ENCODE measurements at places on chromosomes 2 and 18.
A peak's percentile ranks its signal among the peaks of the same experiment; 100 is the strongest.

DNA sequence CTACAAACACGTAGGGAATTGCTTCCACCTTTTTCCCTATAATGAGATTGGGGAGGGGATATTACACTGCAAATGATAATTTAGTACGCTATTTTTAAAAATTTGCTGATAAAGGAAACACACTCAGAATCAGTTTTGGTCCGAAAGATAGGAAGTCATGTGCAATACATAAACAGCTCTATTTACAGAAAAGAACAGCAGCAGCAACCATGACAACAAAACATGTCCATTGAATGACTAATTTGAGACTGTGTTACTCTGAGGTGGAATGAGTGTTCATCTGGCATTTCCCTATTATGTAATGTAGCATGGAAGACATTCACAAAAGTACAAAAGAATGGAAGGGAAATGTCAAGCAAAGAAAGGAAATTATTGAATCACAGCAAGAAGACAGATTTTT is 337.2 kb downstream of the NBAS start:
- no peak for DNase-seq
- H3K27me3 ChIP-seq: no peaks in the 10 kb centered on the region
- H3K27ac ChIP-seq: no peak overlapping the region

DNA sequence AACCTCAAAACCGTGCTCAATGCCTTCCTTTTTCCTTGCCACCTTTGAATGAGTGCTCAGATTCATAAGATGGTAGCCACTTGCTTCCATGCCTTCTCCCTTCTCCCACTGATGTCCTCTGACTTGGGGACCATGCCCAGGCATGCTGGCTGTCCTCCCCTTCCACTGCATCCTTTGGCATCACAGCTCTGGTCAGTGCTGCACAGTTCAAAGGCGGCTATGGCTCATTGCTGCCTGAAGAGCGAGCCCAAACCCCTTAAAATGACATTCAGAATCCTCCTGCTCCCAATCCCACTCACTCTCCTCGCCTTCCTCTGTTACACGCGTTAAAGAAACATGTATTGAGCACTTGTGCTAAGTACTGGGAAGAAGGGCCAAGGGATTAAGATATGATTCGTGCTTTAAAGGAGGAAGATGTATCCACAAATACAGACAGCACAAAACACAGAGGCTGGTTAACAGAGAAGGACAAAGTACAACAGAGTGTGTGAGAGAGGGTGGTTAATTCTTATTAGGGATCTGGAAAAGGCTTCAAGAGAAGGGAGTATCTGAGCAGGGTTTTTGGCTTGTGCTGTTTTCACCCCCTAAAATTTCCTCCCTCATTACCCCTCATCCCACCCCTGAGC is 81.8 kb downstream of the CERKL start:
- no peaks in the 10 kb centered on the region for H3K36me3 ChIP-seq
- no peak overlapping the region for H3K27ac ChIP-seq
- no peaks in the 10 kb centered on the region for H3K4me1 ChIP-seq
- no peak overlapping the region for H3K4me3 ChIP-seq

GRCh38 chr2:197208841-197209240 is 101.7 kb downstream of the ANKRD44 start:
- no peak overlapping the region for H3K4me3 ChIP-seq
- DNase-seq: no peak
- peaks cover 7% of the 10 kb centered on the region for H3K4me1 ChIP-seq
- H3K27ac ChIP-seq: no peak overlapping the region
- H3K36me3 ChIP-seq: no peaks in the 10 kb centered on the region

- H3K27ac ChIP-seq: no peak overlapping the region
- H3K4me1 ChIP-seq: peaks cover 11% of the 10 kb centered on the region
- no peak overlapping the region for H3K4me3 ChIP-seq
- H3K36me3 ChIP-seq: no peaks in the 10 kb centered on the region
- no peak for DNase-seq
These were observed 32.2 kb upstream of the GLI2 start for GRCh38 chr2:120703330-120703994.

DNA sequence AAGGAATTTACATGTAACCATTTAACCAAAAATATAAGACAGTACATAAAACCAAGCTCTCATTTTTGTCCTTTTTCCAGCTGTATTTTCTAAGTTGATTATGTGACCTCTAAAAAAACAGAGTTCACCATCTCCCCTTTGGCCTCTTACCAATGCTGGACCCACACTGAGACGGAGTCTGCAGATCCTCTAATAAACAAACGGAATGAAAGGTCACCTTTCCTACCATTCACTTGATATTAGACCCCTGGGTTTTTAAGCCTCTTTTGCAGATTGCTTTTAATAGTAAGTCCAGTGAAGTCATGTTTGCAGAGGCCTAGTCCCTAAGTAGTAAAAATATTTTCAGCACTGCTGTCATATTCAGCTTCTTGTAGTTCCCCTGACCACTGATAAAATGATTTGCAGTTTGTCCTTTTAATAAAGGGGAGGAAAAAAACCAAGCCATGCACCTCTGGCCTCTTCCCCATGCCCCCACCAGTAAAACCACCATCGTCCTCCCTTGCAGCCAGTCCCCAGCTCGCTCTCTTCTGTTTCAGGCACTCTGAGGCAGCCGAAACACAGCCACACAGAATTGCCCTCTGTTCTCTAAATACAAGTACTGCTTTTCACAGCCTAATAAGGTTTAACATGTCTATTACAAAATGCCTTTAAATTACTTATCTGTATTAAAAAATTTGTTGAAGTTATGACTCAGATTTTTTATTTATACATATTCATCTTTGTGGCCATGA is 427.5 kb downstream of the PARD3B start:
- no peaks in the 10 kb centered on the region for H3K36me3 ChIP-seq
- peak overlapping the region; percentile 15 for H3K27ac ChIP-seq

- H3K4me1 ChIP-seq: no peaks in the 10 kb centered on the region
- H3K27ac ChIP-seq: no peak overlapping the region
- H3K27me3 ChIP-seq: no peaks in the 10 kb centered on the region
These were observed 23.5 kb downstream of the CCT7 start for GRCh38 chr2:73257425-73258125.

DNA sequence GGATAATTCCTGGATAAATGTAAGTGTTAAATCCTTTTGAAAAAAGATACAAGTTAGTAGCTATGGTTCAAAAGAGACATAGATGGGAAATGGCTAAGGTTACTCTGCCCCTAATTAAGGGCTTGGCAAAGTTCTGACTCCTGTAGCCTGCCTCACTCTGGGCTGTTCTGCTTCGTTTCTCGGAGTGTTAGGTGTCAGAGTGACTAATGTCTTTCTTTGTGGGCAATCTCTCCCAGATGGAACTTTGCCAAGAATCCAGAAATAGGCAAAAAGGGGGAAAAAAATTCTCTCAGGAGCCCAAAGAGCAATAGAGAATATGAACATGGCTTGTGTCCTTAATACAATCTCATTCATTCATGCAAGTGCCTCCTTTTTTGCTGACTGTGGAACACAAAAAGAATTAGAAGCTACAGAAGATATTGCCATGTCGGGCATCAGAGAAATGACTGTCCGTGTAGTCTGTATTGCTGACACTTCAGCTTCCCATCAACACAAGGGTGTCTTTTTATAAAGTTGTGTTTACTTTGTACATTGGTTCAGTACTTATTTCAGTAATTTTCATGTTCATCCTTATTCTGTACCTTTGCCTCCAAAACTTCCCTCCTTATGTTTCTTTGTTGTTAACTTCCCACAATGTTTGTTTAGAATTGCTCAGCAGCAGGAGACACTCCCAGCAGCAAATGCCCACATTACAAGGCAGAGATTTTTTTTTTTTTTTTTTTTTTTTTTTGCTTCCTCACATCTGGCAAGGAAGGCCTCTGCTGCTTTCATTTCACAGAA is 134.0 kb downstream of the FTCDNL1 start:
- H3K36me3 ChIP-seq: no peaks in the 10 kb centered on the region
- H3K27ac ChIP-seq: no peak overlapping the region
- H3K4me1 ChIP-seq: no peaks in the 10 kb centered on the region
- DNase-seq: no peak
- no peaks in the 10 kb centered on the region for H3K27me3 ChIP-seq
- H3K4me3 ChIP-seq: no peak overlapping the region

- H3K36me3 ChIP-seq: no peaks in the 10 kb centered on the region
- no peak for DNase-seq
- no peaks in the 10 kb centered on the region for H3K27me3 ChIP-seq
These were observed 7.9 kb upstream of the RNF152 start for GRCh38 chr18:61900504-61901281.

DNA sequence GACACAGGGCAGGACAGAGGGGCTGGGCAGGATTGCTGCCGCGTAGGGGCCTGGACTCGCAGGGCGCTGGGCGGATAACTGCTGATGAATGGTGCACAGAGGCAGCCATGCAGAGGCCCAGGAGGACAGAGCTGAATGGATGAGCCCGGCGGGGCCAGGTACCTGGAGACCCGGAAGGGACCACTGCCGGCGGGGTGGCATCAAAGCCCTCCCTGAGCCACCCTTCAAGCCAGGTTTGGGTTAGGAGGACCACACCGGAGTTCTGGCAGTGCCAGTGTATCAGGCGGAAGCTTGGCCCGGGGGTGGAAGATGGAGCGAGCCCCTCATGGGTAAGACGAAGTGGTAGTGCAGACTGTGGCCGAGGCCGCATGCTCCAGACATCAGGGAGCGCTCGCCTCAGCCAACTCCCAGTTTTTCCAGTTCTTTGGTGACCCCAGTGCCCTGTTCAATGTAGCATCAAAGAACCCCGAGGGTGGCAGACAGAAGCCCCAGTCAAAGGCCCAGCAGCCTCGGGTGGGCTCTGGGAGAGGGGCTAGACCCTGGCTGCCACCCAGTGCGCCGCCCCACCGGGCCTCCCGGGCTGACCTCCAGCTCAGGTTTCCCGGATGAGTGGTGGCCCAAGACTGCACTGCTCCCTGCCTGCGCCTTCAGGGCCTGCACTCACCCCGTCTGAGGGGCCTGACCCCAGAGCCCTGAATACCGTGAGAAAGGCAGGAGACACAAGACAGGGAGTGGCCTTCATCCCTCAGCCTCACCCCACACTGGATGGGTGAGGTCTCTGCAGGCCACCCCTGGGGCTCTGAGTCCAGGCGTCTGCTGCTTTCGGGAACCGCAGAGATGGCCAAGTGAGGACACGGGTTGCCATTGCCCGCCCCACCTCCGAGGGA is 50.9 kb downstream of the ACAA2 start:
- peak; percentile 74 for DNase-seq
- H3K4me1 ChIP-seq: peaks cover 8% of the 10 kb centered on the region
- no peak overlapping the region for H3K4me3 ChIP-seq
- H3K36me3 ChIP-seq: no peaks in the 10 kb centered on the region

GRCh38 chr2:106269591-106270291 is 75.6 kb upstream of the UXS1 start:
- DNase-seq: no peak
- H3K4me3 ChIP-seq: no peak overlapping the region
- H3K36me3 ChIP-seq: no peaks in the 10 kb centered on the region
- no peaks in the 10 kb centered on the region for H3K27me3 ChIP-seq

DNA sequence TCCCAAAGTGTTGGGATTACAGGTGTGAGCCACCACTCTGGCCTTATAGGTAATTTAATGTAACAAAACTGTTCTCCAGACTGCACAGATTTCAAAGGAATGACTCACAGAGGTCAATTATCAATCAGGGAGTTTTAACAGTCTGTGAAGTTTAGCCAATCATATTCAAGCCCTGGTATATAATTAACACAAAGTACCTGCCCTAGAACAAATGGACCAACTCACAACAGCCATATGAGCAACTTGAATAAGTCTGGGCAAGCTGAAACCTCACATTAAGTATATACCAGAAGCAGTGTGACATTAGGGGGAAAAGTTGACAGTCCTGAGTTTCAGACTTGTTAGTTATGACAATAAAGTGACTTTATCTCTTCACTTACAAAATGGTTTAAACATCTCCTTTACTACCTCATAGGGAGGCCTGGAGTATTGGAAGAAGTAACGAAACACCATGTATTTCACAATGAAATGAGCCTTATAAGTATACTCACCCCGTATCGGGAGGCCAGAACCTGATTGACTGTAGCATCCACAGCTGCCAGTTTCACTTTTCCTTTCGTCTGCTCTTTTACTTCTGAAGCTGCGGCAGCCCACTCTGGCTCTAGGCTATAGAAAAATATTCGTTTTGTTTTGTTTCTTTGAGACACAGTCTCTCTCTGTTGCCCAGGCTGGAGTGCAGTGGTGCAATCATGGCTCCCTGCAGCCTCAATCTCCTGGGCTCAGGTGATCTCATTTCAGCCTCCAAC is 22.2 kb downstream of the PDIA6 start:
- H3K36me3 ChIP-seq: peaks cover 92% of the 10 kb centered on the region
- DNase-seq: no peak

GRCh38 chr2:129720360-129720759 is 259.1 kb upstream of the RAB6C start:
- DNase-seq: no peak
- no peaks in the 10 kb centered on the region for H3K4me1 ChIP-seq
- H3K27me3 ChIP-seq: no peaks in the 10 kb centered on the region
- no peak overlapping the region for H3K4me3 ChIP-seq
- H3K27ac ChIP-seq: no peak overlapping the region

DNA sequence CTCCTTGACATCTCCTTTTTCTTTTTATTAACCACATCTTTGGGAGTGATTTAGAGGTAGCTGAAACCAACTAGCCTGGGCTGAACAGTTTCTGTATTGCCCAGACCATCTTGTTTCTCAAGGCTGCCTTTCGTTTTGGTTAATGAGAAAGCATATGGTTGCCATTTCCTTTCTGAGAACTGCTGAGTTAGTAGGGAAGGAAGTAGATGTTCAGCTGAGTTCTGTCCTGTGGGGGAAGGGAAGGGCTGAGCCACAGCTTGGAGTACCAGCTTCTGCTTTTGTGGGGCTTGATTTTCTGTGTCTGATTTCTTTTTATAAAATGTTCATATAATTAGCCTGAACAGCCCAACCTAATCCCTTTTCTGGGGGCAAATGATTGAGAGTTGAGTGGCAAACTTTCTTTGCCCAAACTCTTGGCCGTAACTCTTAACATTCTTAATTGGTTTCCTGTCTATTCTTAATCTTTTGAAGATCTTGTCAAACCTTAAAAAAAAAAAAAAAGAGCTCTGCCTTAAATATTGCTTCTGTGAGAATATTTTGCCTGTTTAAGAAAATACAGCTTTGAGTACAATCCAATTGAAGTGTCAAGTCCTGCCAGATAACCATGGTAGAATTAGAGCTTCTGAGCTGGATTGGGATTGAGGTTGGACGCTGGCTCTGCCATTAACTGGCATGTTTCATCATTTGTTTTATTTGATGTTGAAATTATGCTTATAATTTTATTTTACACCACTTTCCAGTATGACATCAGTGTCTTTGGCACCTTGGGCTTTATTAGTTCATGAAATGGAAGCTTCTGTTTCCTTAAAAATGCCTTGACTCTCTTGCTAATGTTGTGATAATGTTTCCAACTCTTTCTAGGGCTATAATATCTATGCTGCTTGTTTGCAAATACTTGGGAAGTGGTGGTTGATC is 1.9 kb upstream of the NABP1 start:
- DNase-seq: no peak
- no peak overlapping the region for H3K27ac ChIP-seq
- H3K4me3 ChIP-seq: no peak overlapping the region
- H3K36me3 ChIP-seq: no peaks in the 10 kb centered on the region
- H3K4me1 ChIP-seq: no peaks in the 10 kb centered on the region

- H3K27ac ChIP-seq: no peak overlapping the region
- no peaks in the 10 kb centered on the region for H3K4me1 ChIP-seq
- peak; percentile 29 for DNase-seq
- no peak overlapping the region for H3K4me3 ChIP-seq
- no peaks in the 10 kb centered on the region for H3K36me3 ChIP-seq
These were observed 148.8 kb upstream of the HS6ST1 start for GRCh38 chr2:128467321-128467969.

- H3K27ac ChIP-seq: no peak overlapping the region
- no peaks in the 10 kb centered on the region for H3K4me1 ChIP-seq
- H3K4me3 ChIP-seq: no peak overlapping the region
- DNase-seq: peak; percentile 42
These were observed 207.9 kb upstream of the HDAC4 start for GRCh38 chr2:239608723-239609122.
